ENCODE measurements at places on chromosomes 5 and 9.

GRCh38 chr5:864492-865167 lies 13.8 kb upstream of the ZDHHC11 start:
- DNase-seq, result no peak

- no peak for DNase-seq
These were observed 221.2 kb upstream of the IRX4 start for GRCh38 chr5:2103940-2104339.

DNA sequence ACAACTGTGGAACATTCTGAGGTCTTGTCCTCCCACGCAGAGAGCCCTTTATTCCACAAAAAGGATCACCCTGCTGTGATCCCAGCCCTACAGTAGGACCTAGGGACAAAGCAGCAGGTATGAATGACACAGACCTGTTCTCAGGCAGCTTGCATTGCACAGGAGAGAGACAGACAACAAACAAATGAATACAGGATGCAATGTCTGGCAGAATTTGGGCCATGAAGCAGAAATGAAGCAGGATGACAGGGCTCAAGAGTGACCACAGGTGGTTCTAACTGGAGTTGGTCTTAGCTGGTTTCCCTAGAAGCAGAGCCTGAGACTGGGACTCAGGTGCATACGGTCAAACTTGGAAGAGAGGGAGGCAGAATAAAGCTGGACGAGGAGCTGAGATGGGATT lies 388.8 kb downstream of the CDK5RAP2 start:
- no peak for DNase-seq

DNA sequence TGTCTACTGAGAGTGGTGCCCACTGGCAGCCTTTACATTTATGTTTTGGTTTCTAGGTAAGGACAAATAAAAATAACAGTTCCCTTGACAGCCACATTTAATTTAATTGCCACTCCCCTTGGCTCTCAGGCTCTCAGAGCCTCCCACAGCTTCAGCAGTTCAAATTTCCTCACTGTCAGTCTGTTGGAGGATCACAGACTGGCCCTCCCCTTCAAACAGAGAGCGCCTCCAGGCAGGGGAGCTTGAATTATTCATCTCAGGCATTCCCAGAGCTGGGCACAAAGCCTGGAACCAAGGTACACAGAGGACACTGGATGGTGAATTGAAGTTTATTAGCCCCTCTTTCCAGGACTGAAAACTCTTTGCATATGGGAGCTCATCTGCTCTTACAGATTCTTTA lies 407.7 kb downstream of the SPOCK1 start:
- peak; percentile 26 for DNase-seq

- no peak for DNase-seq
These were observed 95.1 kb upstream of the DNAH5 start for GRCh38 chr5:14039576-14039975.

DNA sequence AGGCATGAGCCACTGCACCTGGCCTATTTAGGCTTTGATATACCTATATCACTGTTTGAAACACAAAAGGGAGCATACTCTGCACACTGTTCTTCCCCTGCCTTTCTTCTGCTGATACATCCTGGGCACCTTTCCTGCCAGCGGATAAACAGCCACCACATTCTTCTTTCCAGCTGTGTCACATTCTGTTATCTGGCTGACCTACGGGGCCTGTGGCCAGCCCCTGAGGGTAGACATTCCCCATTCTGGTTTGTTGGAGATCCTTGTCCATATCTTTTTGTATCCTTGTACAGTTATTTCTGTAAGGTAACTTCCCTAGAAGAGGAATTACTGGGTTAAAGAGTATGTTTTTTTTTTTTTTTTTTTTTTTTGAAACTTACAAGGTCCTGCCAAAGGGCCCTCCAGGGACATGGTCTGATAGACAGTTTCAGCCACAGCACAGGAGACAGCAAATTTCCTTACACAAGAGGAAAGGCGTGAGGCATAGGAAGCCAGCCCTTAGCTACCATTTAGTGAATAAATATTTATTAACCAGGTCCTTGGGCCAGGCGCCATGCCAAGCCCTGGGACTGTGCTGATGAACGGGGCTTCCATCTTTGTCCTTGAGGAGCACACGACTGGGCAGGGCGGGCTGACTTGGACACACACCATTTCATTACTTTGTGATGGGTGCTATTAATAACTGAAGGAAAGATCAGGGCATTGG lies 57.8 kb downstream of the ERGIC1 start:
- DNase-seq, result no peak

DNA sequence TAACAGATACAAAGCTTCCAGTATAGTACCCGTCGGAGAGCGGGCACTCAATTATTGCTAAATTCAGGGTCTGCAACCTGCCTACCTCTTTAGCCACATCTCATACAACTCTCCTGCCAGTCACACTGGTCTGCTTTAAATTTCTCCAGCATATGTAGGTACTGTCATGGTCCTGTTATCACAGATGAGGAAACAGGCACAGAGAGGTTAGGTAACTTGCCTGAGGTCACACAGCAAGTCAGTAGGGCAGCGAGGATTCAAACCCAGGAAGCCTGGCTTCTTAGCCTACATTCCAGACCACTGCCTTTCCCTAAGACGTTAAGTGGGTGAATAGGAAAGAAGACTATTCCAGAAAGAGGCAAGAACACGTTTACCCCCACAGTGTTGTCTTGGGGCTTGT lies 186.0 kb upstream of the NFIB start:
- no peak for DNase-seq

- no peak for DNase-seq
These were observed 18.0 kb downstream of the IARS1 start for GRCh38 chr9:92275541-92275940.

DNA sequence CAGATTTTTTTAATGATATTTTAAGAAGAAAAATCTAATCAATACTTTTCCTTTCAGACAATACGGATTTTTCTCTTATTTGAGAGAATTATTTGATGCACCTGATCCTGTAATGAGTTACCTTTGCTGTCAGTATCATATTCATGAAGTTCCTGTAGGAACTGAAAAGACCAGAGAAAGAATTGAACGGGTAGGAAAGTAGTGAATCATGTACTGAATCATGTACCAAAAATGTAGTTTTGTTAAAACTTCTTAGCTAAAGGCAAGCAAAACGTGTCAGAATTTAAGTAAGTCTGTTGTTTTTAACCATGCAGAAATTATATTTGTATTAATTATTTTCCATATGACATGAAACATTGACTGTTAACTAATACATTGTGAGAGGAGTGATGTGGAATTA lies 56.6 kb downstream of the SMC5 start:
- no peak for DNase-seq

DNA sequence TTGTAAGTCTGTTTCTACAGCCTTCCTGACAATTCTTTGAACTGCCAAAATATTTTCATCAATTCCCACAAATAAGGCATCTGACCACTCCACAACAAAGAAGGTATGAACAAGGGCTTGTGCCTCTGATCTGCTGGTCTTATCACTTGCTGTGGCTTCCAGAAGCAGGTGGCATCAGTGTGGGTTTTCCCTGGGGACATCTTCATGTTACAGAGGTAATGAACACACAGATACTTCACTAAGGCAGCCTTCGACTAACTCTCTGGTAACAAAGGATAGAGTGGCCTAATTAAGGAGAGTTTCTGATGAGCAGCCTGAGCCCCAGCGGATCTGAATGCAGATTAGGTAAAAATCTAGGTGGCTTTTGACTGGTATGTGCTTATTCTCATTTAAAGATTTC lies 15.2 kb upstream of the ERAP2 start:
- peak; percentile 21 for DNase-seq
